ENCODE measurements at places on chromosomes 1 and 21. TPM values are rescaled to one million over a fixed set of nuclear protein-coding genes. Genes with fewer than 3 reads are reported as not detected.

DNA sequence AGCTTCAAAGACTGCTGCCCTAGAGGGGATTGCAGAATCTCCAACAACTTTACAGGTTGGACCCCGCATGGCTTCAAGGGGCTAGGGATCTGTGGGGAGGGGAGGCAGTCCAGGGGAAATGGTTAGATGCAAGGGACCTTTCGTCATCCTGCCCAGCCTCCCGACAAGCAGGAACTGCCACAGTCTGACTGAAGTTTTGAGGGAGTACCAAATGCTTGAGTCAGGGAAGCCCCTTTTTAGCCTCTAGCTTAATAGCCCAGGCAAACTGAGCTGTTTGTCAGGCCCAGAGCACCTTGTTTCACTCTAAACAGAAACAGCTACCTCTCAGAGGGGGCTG, 1.1 kb downstream of the TOR3A start:
- DNase-seq: peak; percentile 39

DNA sequence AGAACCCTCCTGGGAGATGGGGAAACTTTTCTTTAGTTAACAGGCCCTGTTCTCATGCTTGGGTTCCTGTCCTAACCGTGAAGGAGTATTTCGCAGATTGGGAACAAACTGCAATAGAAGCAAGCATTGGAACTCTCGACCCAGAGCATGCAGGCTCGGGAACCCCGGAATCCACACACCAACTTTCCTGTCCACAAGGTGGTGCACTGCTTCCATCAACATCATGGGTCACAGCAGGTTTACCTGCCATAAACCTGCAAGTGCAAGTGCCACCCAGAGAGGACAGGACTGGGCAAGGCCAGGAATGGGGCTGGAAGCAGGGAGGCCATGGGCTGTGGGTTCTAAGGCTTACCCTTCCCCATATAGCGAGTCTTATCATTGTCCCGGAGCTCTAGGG, 6.9 kb downstream of the ENO1 start:
- DNase-seq: no peak

- DNase-seq: peak; percentile 69
These were observed 49.3 kb downstream of the ADAMTS1 start for GRCh38 chr21:26795866-26796329.

- peak; percentile 45 for DNase-seq
These were observed 95.6 kb upstream of the TSPAN2 start for GRCh38 chr1:115184951-115185331.

SPATA1 gene
- not detected for total RNA-seq

CRNN gene
- total RNA-seq: not detected

PLEKHA6 gene
- 0.33 TPM for total RNA-seq

CFHR5 gene
- not detected for total RNA-seq

IL10 gene
- total RNA-seq: not detected

PAQR6 gene
- 0.40 TPM for total RNA-seq

All from HT1080 (cell line).